ENCODE measurements at places on chromosomes 5 and 9.

- DNase-seq, result no peak
Observed at GRCh38 chr5:172505845-172506244, 51.5 kb upstream of the SH3PXD2B start.

- no peak for DNase-seq
Observed at GRCh38 chr9:87525546-87526303, 28.1 kb downstream of the DAPK1 start.

- no peak for DNase-seq
Observed at GRCh38 chr5:40389591-40389990, 290.1 kb upstream of the PTGER4 start.

DNA sequence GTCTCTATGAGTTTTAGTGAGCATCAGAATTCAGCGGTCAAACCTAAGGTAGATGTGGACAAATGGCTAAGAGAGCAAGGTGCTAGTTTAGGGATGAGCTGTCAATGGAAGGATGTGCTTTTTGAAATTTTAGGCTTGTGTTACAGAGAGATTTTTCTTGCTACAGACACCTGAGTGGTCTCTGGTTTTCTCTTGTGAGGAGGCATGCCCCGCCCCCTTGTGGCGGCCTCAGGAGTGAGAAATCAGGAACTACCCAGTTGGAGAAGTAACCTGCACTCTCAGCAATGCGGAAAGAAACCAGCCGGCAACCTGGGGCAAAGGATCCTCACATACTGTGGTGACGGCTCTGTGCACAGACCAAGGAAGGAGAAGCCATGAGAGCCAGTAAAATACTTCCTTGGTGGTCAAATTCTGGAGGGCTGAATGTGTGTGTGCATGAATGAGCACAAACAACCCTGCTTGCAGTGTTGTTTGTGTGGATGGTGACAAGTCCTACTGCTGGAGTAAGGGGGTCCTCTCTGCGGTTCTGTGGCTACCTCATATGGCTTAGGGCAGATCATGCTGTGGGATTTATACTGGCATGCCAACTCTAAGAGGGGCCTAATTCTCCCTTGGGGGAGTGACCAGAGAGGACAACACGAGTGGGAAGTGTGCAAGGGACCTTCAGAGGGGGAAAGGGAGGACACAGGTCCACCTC lies 16.7 kb upstream of the HSD17B4 start:
- peak; percentile 54 for DNase-seq

- DNase-seq, result peak; percentile 21
Observed at GRCh38 chr9:112169368-112169767, 5.7 kb downstream of the SUSD1 start.
